Urinary bladder (tissue), 4 donors: ENCODE measurements at places on chromosomes 6 and 20. TPM values are rescaled to one million over a fixed set of nuclear protein-coding genes. Genes with fewer than 3 reads are reported as not detected.

GRCh38 chr6:154984146-154984545 lies 11.0 kb upstream of the TIAM2 start:
- DNase-seq, result no peak

- DNase-seq, result no peak
These were observed 716.2 kb downstream of the EYS start for GRCh38 chr6:64990652-64991304.

DNA sequence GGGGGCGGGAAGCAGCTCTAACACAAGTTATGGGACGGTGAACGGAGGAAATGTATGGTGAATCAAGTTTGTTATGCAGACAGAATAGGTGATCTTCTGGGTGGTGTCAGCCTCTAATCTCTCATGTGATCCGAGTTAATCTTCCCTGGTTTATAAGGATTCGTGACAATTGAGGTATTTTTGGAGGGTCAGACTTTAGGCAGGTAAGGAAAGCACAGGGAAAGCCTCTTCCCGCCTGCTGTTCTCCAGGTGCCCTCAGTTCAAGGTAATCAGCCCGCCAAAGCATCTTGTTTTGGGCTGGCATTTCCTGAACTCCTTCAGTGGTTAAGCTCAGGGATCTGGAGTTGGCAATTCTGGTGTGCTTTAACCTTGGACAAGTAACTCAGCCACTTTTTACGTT lies 1.2 kb downstream of the CSTF1 start:
- DNase-seq, result no peak

Gene ADA
- polyA plus RNA-seq, result 6.5 TPM

Gene B3GAT2
- 0.25 TPM for polyA plus RNA-seq

Gene BEND6
- polyA plus RNA-seq, result 3.3 TPM

Gene EIF6
- polyA plus RNA-seq, result 141 TPM

Gene OR12D1
- not detected for polyA plus RNA-seq
